Trophoblast cell (in vitro differentiated cells and primary cell): ENCODE measurements at places on chromosomes 1 and 21.

- H3K36me3 ChIP-seq = peaks cover 14% of the 10 kb centered on the region
- H3K27ac ChIP-seq = no peak overlapping the region
- H3K27me3 ChIP-seq = no peaks in the 10 kb centered on the region
- no peak overlapping the region for H3K4me3 ChIP-seq
These were observed 26.5 kb upstream of the TRIM45 start for GRCh38 chr1:117147856-117148588.

GRCh38 chr1:167440776-167441175, 77.6 kb downstream of the CD247 start:
- H3K36me3 ChIP-seq = no peaks in the 10 kb centered on the region
- H3K4me3 ChIP-seq = no peak overlapping the region
- peaks cover 5% of the 10 kb centered on the region for H3K4me1 ChIP-seq

DNA sequence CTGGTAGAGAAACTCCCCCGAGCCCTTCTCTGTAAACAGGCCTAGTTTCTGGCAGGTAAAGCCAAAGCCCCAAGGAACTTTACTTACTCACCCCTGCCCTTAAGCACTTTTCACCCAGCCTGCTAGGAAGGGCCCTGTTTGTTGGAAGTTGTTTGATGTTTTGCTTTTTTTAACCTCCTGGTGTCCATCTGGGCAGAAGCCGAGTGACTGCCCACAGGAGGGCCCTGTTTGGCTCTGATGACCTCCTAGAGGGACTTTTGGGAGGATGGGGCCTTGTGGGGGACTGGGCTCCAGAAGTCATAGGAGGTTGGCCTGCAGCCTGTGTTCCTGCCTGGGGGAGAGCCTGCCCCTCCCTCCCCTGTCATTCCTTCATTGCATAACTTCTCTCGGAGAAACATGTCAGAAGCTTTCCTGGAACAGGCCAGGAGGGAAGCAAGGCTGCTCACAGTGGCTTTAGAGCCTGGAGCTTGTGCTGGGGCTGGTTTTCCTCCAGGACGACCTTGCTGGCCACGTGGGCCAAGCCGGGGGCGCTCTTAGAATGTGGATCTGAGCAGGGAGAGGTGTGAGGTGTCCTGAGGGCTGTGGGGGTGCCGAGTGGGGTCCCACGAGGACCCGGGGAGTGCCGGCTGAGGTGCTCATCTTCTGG, 33.9 kb downstream of the COQ8A start:
- H3K27me3 ChIP-seq = no peaks in the 10 kb centered on the region
- H3K4me3 ChIP-seq = no peak overlapping the region
- no peaks in the 10 kb centered on the region for H3K36me3 ChIP-seq
- peak overlapping the region; percentile 74 for H3K27ac ChIP-seq

GRCh38 chr1:203305809-203306088, 430 bp downstream of the BTG2 start:
- H3K36me3 ChIP-seq = peaks cover 6% of the 10 kb centered on the region
- H3K4me1 ChIP-seq = peaks cover 14% of the 10 kb centered on the region
- H3K27ac ChIP-seq = no peak overlapping the region
- H3K4me3 ChIP-seq = peak overlapping the region; percentile 85
- H3K27me3 ChIP-seq = no peaks in the 10 kb centered on the region
- no peak for DNase-seq

GRCh38 chr1:156838972-156839371, 19.9 kb downstream of the INSRR start:
- no peak overlapping the region for H3K27ac ChIP-seq
- H3K36me3 ChIP-seq = no peaks in the 10 kb centered on the region
- DNase-seq = peak; percentile 44
- H3K4me3 ChIP-seq = no peak overlapping the region

DNA sequence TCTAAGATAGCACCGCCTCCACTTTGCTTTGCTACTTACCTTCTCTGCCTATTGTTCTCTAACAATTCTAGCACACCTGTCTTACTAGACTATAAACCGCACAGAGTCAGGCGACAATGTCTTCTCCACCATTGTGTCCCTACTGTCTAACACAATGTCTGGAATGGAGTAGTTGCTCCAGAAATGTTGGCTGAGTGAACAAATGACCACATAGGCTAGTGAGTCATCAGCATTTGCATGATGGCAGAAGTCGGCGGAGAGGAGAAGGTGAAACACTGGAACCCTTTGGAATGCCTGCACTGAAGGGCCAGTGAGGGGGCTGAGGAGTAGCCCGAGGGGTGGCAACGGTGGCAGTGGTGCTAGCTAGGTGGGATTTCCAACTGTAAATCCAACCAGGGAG, 14.0 kb upstream of the PABPC4 start:
- H3K27ac ChIP-seq = no peak overlapping the region
- DNase-seq = peak; percentile 58
- no peaks in the 10 kb centered on the region for H3K36me3 ChIP-seq
- H3K4me3 ChIP-seq = no peak overlapping the region

DNA sequence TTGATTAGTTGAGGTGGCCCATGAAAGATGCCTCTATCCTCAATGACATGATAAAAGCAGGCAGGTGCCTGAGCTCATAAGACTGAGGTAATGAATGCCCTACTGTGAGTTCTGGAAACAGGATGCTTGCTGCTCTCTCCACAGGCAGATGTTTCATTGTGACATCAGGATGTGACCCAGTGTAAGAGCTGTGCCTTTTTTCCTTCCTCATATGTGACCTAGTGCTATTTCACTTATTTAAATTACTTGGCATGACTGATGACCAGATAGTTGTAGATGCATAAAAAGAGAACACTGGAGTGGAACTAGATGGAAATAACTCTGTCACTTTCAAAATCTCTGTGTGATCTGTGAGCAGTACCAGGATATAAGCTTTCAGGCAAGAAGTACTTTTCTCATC, 31.9 kb downstream of the KIF14 start:
- H3K4me1 ChIP-seq = no peaks in the 10 kb centered on the region
- peak; percentile 0 for DNase-seq
- H3K36me3 ChIP-seq = peaks cover 5% of the 10 kb centered on the region
- H3K27me3 ChIP-seq = no peaks in the 10 kb centered on the region
- H3K27ac ChIP-seq = no peak overlapping the region

DNA sequence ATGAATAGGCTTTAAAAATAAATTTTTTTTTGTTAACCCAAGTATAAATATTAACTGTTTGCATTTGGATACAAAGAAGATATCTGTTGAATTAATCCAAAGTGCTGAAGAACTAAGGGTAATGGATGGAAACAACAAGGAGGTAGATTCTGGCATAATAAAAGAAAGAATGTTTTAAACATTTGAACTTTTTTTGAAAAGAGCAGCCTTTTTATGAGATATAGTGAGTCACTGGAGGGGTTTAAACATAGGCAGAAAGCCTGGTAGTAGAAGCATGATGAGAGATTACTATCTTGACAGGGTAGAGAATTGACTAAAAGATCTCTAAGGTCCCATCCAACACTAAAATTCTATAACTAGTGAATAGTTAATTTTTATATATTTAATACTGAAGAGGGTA, 2.7 kb downstream of the MIER1 start:
- H3K4me1 ChIP-seq = no peaks in the 10 kb centered on the region
- no peak overlapping the region for H3K27ac ChIP-seq
- no peak for DNase-seq
- no peak overlapping the region for H3K4me3 ChIP-seq

- no peaks in the 10 kb centered on the region for H3K36me3 ChIP-seq
- H3K27ac ChIP-seq = no peak overlapping the region
- DNase-seq = no peak
- H3K4me3 ChIP-seq = no peak overlapping the region
These were observed 593.8 kb downstream of the USP25 start for GRCh38 chr21:16323596-16323995.

DNA sequence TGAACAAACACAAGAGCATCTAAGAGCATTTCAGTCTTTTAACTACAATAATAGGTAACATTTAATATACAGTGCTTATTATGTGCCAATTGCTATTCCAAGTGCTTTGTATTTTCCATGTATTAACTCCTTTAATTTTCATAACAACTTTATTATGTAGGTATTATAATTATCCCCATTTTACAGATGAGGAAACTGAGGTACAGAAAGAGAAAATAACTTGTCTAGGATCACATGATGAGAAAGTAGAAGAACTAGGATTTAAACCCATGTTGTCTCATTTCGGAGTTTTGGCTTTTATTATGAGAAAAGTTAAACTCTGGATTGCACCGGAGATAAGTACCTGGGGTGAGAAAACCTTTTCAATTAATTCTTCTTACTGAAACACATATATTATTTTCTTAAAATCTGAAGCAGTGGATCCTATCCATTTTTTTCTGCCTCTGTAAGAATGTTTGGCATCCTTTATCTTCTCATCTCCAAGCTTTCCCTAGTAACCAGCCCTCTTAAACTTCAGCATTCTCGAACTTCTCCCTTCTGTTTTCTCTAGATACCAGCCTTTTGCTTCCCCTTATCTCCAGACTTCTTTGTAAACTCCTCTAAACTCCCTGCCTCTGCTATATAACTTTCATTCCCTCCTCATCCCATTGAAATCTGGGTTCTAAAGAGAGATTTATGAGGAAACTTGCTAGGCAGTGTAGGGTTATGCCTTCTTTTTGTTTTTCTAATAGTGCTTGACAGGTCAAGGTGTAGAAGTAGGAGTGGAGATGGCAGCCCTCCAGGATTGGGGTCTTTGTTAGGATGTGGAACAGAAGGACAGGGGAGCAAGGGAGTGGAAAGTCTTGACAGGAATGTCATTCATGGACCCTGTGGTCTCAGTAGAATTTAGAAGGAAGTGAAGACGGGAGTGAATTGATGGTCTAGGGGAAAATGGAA, 28.3 kb downstream of the POU2F1 start:
- H3K4me1 ChIP-seq = peaks cover 11% of the 10 kb centered on the region
- H3K4me3 ChIP-seq = no peak overlapping the region
- peak overlapping the region; percentile 93 for H3K27ac ChIP-seq
- DNase-seq = no peak
- H3K27me3 ChIP-seq = no peaks in the 10 kb centered on the region

GRCh38 chr1:66160719-66161118, 368.0 kb downstream of the PDE4B start:
- no peak overlapping the region for H3K27ac ChIP-seq
- H3K4me3 ChIP-seq = no peak overlapping the region
- no peaks in the 10 kb centered on the region for H3K27me3 ChIP-seq
- DNase-seq = no peak
- no peaks in the 10 kb centered on the region for H3K4me1 ChIP-seq

DNA sequence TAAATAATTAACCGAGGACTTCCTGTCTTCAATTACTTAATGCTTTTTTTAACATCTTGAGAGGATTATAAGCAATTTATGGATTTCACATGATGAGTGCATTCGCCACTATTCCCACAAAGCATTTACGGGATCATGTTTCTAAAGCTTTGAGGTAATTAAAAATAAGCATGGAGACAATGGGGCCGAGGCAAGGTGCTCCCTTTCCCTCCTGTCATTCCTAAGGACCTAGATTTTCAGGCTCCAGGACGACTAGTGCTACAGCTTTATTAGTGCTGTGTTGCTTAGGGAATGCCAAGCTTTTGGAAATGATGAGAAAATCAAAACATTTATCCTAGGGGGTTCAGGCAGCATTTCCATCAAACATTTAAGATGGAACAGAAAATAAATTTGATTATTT, 209.2 kb downstream of the KCTD3 start:
- no peaks in the 10 kb centered on the region for H3K27me3 ChIP-seq
- H3K36me3 ChIP-seq = no peaks in the 10 kb centered on the region
- no peak overlapping the region for H3K4me3 ChIP-seq
- no peak for DNase-seq
- H3K4me1 ChIP-seq = no peaks in the 10 kb centered on the region
- no peak overlapping the region for H3K27ac ChIP-seq

DNA sequence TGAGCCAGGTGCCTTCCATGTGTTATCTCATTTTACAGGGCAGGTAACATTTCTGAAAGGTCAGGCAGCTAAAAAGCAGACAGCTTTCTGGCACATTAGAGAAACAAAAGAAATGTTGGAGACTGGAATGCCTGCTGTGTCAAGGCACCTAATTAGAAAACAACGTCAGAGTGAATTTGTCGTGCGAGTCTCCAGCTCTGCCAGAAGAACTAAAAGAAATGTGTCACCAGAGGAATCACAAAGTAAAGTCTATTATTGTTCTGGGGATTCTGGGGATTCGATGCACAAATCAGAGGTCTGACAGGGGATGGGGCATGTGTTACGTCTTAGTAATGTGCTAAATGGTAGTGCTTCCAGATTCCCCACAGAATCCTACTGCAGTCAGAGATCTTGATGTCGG, 89.3 kb downstream of the EDEM3 start:
- H3K4me1 ChIP-seq = peaks cover 11% of the 10 kb centered on the region
- DNase-seq = no peak
- H3K27ac ChIP-seq = no peak overlapping the region

DNA sequence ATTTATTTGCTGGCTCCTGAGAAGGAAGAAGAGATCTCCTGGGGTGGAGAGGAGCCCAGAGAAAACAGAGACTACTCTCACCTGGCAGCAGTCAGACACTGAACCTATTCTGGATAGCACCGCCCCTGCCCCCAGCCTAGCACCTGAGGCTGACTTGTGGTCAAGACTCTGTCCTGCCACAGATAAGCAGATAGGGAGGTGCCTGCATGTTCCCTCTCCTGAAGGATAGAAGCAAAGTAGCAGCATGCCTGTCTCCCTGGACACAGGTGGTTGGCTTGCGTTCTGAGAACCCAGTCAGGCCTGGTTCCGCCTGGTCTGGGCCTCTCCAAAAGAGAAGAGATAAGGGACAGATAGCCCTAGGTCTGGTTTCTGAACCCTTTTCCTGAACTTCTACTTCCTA, 1.3 kb upstream of the EFNA3 start:
- H3K4me1 ChIP-seq = peaks cover 17% of the 10 kb centered on the region
- H3K36me3 ChIP-seq = no peaks in the 10 kb centered on the region
- DNase-seq = no peak
- H3K4me3 ChIP-seq = no peak overlapping the region
- H3K27ac ChIP-seq = no peak overlapping the region

GRCh38 chr21:39066829-39067780, 116.1 kb downstream of the PSMG1 start:
- no peaks in the 10 kb centered on the region for H3K27me3 ChIP-seq
- H3K27ac ChIP-seq = no peak overlapping the region
- no peaks in the 10 kb centered on the region for H3K36me3 ChIP-seq
- no peaks in the 10 kb centered on the region for H3K4me1 ChIP-seq
- H3K4me3 ChIP-seq = no peak overlapping the region

- no peak for DNase-seq
- no peaks in the 10 kb centered on the region for H3K4me1 ChIP-seq
- no peaks in the 10 kb centered on the region for H3K36me3 ChIP-seq
- H3K4me3 ChIP-seq = no peak overlapping the region
These were observed 5.6 kb downstream of the TBX19 start for GRCh38 chr1:168285971-168286927.

DNA sequence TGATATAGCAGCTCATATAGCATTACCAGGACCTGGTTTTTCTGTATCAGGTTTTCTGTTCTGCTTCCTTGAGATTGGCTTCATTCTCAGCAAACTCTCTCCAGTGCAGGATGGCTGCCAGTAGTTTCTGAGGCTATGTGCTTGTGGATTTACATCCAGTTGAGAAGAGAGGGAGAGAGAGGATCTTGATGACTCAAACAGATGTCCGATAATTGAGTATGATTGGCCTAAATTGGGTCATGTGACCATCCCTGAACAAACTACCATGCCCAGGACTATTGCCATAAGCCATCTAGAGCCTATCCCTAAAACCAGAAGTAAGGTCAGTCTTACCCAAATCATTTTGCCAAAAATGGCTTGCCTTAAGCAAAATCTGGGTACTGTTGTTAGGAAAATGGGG, 18.1 kb upstream of the PSMA5 start:
- H3K27me3 ChIP-seq = no peaks in the 10 kb centered on the region
- H3K4me3 ChIP-seq = no peak overlapping the region
- H3K36me3 ChIP-seq = no peaks in the 10 kb centered on the region
- no peak overlapping the region for H3K27ac ChIP-seq
- no peaks in the 10 kb centered on the region for H3K4me1 ChIP-seq
